ENCODE measurements at places on chromosomes 2 and 18.

GRCh38 chr2:126835261-126835660, 63.4 kb upstream of the TEX51 start:
- no peak for DNase-seq

- DNase-seq = no peak
Measured at GRCh38 chr2:82839036-82839435, 1620.0 kb downstream of the SUCLG1 start.

- DNase-seq = no peak
Measured at GRCh38 chr2:209680596-209680995, 91.0 kb upstream of the UNC80 start.

DNA sequence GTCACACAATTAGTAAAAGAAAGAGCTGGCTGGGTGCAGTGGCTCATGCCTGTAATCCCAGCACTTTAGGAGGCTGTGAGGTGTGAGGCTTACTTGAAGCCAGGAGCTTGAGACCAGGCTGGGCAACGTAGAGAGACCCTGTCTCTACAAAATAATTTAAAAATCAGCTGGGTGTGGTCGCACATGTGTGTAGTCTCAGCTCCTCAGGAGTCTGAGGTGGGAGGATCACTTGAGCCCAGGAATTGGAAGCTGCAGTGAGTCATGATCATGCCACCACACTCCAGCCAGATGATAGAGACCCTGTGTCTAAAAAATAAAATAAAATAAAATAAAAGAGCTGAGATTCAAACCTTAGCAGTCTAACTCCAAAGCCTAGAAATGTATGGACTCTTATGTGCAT, 39.0 kb upstream of the NEDD4L start:
- DNase-seq = no peak

- no peak for DNase-seq
Measured at GRCh38 chr2:146927080-146927711, 917.6 kb upstream of the ACVR2A start.

DNA sequence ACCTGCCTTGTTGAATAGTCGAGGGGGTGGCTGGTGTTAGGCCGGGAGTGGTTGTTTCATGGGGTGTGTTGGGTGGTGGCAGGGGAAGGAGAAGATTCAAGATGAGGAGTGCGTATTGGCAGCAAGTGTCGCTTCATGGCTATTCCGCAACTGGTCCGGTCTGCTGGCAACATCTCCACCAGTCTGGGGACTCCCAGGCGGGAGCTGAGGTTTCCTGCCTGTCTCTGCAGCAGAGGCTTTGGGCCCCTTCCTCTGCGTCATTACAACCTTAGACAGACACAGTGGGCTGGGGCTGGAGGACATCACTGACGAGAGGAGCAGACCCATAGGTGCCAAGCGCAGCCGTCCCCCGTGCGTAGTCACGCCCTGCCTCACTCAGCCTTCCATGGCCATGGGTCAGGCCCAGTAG, 64.0 kb upstream of the MCFD2 start:
- no peak for DNase-seq

DNA sequence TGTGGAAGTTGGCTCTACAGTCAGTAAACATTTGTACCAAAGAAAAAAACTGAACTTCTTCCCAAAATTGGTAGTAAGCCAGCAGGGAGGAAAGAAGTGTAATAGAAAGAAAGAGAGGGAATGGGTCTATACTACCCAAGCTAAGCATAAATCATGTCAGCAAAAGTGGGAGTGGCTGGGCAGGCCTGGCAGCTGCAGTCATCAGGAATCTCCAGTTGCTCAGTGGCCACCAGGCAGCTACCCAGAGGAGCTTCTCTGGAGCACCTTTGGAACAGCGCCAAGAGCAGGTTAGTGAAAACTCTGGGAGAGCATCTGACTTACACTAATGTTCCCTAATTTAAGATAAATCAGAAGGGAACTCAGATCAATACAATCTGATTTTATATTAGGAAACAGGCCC, 14.3 kb downstream of the FRZB start:
- no peak for DNase-seq

DNA sequence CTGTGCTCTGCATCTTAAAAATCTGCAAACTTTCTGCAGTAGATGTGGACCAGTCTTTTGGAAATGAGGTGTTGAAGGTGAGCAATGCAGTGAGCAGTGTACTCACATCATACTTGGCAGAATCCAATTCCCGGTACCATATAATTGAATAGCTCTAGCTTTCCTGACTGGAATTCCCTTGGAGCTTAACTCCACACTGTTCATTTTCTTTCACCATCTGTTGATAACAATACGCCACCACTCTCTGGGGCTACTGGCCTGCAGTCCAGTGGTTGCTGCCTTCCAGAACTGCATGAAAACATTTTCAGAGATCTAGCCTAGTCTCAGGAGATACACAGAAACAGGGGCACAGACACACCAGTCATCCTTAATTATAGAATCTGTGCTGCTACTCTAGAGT, 820.0 kb upstream of the NXPH2 start:
- DNase-seq = no peak

- peak; percentile 18 for DNase-seq
Measured at GRCh38 chr2:30266051-30266621, 34.8 kb downstream of the LBH start.

DNA sequence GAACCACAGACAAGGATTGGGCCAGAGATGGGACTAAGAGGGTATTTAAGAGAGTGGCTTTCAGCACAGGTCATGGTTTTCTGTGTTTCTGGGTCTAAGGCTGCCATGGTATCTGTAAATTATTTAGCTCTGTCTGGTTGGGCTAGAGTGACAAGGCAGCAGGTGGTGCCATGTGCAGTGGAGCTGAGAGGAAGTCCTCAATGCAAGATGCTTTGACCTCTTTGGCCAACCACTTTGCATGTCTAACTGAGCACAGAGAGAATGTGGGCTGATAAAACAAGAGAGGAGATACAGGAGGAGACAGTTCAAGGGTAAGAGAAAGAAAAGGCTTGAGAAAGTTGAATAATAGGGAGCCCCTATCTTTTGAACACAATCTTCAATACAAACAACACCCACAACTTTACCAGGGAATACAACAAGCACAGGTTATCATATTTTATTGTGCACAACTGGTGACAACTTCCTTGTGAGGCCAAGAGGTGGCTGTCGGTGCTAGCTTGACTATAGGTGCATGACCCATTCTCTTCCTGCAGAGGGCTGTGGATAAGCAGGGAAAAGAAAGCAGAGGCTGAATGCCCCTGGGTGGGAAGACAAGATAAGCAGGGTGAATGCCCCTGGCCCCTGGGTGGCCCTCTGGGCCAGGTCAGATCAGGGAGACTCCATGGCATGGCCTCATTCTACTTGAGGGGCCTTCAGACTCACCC, 12.3 kb downstream of the FLACC1 start:
- DNase-seq = no peak

GRCh38 chr2:218370410-218371063, 11.5 kb upstream of the SLC11A1 start:
- no peak for DNase-seq

- DNase-seq = no peak
Measured at GRCh38 chr2:191051825-191052778, 38.1 kb upstream of the STAT1 start.

GRCh38 chr18:34707670-34708069, 2.4 kb upstream of the DTNA start:
- no peak for DNase-seq

DNA sequence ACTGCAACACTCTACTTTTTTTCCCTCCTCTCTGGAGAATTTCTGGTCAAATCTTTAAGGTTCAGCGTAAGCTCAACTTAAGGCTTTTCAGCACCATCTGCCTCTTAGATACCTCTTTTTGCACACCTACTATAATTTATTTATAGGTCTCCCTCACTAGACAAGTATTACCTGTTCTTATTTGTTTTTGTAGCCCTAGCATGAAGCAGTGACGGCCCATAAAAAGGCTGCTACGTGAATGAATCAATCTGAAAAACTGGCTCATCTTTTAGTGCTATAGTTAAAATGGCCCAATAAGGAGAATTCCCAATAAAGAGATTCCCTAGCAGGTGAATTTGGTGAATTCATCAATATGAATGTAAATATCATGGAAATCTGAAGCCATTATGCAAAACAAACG, 6.5 kb downstream of the RNF149 start:
- no peak for DNase-seq

GRCh38 chr18:79937103-79937860, 14.2 kb downstream of the SLC66A2 start:
- DNase-seq = no peak

- DNase-seq = no peak
Measured at GRCh38 chr18:58177004-58177717, 133.1 kb downstream of the NEDD4L start.

GRCh38 chr2:181468811-181469210, 11.6 kb downstream of the ITGA4 start:
- DNase-seq = no peak

DNA sequence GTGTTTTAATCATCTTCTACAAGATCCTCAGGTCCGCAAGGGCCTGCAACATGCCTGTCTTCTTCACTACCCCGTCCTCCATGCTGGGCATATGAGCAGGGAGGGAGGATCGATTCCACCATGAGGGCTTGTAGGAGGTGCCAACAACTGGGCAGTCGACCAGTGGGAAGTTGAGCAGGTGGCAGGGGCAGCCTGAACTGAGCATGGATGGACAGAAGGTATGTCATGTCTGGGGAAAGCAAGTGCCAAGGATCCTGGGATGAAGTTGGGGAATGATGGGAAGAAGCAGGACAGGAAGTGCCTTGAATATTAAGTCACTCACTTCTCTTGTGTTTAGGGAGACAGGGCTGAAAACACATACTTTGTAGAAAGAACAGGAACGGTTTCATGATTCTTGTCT, 44.7 kb downstream of the CTIF start:
- no peak for DNase-seq

All from stimulated activated CD8-positive, alpha-beta memory T cell treated with anti-CD3 and anti-CD28 coated beads, Interleukin-7, amount 100 ng/mL, for 24 hours (primary cell).